Stimulated activated CD8-positive, alpha-beta memory T cell treated with anti-CD3 and anti-CD28 coated beads, Interleukin-15, amount 100 ng/mL, for 4 hours (primary cell): ENCODE measurements at places on chromosomes 5 and 9.

GRCh38 chr5:114360816-114361723 lies 800 bp upstream of the KCNN2 start:
- DNase-seq: no peak

- no peak for DNase-seq
These were observed 1401.4 kb downstream of the EFNA5 start for GRCh38 chr5:106269252-106269843.

DNA sequence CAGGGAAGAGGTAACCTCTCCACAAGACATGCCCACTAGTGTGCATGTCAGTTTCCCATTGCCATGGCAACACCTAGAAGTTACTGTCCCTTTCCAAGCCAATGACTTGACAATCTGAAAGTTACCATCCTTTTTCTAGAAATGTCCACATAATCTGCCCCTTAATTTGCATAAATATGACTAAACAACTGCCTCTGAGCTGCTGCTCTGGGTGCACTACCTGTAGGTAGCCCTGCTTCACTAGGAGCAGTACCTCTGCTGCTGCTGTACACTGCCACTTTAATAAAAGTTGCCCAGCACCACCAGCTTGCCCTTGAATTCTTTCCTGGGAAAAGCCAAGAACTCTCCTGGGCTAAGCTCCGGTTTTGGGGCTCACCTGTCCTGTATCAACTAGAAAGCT lies 392.4 kb downstream of the NTRK2 start:
- no peak for DNase-seq

- DNase-seq: no peak
These were observed 3.8 kb downstream of the PRRX2 start for GRCh38 chr9:129669141-129669718.

- no peak for DNase-seq
These were observed 115.2 kb downstream of the GCNT1 start for GRCh38 chr9:76573905-76574760.

DNA sequence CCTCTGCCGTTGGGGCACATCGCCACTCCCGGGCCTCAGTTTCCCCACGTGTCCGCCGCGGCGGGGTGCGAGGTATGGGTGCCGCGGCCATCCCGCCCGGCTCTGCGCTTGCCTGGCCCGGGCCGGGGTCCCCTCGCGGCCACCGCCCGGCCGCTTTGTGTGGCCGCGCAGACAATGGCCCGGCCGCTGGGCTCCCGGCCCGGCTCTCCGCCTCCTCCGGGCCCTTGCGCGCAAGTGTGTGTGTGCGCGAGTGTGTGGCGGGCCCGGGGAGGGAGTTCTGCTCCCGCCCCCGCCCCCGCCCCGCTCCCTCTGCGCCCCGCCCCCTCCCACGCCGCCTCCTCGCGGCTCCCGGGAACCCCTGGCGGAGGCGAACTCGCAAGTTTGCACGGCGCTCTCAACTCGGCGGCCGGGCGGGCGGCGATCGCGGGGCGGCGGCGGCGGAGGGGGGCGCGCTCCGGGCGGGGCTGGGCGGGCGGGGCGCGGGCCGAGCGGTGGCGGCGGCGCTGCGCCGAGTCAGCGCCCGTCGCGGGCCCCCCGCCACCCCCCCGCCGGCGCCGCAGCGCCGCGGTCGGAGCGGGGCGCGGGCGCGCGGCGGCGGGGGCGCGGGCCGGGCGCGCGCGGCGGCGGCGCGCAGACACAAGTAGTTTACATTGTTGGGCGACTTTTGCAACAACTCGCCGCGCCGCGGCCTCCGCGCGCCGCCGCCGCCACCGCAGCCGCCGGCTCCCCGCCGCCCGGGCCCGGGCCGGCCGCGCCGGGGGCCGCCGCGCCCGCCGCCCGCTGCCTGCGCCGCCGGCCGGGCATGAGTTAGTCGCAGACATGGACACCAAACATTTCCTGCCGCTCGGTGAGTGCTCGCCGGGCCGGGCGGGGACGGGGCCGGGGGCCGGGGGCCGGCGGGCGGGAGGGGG lies at the start of gene RXRA:
Gene RXRA (plus strand): TSS at position 643 of the 911 bp plus-strand sequence. CDS start 177 bp downstream, at position 820.
- DNase-seq: peak; percentile 61

DNA sequence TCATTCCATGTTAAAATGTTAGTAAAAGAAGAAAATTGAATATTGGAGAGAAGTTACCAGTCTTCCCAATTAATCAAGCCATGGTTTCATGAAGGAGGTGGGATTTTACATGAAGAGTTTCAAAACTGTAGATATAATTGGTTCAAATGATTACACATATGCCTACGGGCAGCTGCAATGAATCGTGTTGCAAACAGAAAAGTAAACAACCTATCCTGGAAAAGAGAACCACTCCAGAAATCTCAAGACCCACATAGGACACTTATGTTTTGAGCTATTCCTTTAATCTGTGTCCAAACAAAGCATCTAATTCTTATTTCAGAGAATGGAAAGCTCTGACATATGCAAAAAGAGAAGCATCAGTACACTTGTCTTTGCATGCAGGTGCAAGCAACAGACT lies 340.2 kb downstream of the NDUFS4 start:
- no peak for DNase-seq

- no peak for DNase-seq
These were observed 10.7 kb downstream of the CD14 start for GRCh38 chr5:140622301-140622700.

GRCh38 chr9:83065233-83065632 lies 2.3 kb upstream of the RASEF start:
- no peak for DNase-seq

- DNase-seq: no peak
These were observed 218.8 kb downstream of the TMEM167A start for GRCh38 chr5:82858151-82859025.

DNA sequence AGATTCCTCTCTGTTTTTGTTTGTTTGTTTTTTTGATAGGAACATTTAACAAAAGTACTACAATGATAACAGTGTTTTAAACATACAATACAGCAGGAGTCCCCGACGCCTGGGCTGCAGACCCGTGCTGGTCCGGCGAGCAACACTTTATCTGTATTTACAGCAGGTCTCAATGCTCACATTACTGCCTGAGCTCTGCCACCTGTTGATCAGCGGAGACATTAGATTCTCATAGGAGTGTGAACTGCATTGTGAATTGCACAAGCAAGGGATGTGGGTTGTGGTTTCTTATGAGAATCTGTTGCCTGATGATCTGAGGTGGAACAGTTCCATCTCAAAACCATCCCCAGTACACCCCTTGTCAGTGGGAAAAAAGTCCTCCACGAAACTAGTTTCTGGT lies 1068.5 kb upstream of the CDH10 start:
- DNase-seq: no peak

DNA sequence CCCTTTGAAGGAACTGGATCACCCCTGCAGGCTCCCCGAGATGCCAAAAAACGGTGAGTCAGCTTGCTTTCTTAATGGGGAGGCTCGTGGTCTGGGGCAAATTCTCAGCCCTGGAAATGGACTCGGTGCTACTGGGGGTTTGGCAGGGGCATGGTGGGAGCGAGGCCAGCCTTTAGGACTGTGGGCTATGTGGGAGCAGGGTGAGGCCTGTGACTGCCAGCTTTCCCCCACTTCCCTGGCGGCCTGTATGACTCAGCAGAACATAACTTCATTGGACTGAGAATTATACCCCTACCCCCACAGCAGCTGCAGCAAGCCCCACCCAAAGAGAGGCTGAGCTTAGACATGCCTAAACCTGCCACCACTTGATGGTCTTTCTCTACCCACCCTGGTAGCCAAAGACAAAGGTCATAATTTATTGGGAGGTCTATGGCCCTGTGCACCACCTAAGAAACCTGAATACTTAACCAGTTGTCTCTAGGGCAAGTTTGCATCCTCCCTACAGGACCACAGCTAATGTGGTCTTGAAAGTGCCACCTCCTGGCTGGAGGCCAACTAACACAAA lies 325.3 kb downstream of the TLE1 start:
- DNase-seq: no peak

DNA sequence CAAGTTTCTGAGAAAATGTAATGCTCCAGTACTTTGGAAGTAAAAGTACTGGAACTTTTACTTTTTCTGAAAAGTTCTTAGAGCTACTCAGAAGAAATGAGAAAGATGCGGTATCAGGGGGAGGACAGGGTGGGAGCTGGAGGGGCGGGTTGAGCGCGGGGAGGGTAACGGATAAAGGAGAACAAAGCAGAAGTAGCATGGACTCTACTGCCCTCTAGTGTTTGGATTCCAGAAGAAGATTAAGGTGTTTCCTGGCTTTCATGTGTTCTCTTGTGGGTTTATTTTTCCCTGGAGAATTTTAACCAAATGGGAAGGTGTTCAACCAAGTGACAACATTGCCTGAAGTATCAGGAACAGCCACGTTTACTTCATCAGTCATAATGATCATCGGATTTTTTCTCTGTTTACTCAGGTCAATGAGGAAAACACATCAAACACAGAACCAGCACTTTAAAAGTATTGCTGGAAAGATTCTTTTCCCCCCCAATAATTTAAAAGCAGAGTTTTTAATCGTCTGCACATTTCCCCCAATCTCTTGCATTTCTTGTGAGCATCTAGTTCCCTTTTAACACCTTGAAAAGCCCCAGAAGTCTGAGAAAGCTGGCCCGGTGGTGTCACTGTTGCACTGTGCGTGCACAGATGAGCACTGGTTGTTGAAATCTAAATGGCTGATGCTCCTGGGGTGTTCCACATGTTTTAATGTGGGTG lies 190.6 kb downstream of the MPDZ start:
- no peak for DNase-seq

DNA sequence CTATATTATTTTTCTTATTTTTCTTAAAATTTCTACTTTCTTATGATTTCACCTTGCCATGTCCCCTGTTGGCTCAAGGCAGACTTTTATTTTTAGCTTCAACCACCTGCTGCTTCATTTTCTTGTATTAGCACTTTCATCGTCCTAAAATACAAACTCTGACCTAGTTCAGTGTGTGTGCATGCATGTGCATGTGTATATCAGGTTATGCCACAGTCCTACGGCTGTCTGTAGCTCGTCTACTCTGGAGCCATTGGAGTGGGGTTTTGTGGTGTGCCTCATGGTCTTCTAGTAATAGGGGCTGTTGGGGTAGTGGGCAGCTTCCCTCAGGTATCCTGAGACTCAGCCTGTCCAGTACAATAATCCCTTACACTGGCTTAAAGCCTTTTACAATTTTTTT lies 13.4 kb upstream of the SPINK1 start:
- DNase-seq: no peak

DNA sequence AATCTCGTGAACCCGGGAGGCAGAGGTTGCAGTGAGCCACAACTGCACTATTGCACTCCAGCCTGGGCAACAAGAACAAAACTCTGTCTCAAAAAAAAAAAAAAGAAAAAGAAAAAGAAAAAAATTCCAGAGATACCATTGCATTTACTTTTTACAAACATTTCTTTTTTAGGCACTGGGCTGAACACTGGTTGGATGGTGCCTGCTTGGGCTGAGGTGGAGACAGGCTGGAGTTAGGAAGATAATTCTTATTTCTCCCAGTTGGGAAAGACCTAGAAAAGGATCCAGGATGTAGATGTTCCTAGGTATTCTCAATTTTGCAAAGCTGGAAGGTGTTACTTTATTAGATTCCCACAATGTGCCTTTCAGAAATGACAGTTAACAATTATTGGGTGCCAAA lies 49.9 kb upstream of the JMY start:
- no peak for DNase-seq

DNA sequence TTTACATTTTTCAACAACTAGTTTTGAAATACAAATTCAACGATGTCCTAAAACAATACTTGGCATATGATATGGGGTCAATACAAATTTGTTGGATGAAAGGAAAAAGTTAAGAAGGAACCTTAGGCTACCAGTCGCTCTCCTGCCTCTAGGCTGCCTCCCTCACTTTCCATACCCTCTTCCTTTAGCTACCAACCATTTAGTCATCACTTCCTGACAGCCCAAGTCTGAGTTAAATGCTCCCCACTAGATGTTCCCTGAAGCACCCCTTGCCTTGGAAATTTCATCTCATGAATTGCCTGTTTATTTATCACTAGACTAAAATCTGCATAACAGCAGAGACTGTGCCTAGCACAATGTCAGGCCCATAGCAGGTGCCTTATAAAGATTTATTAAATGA lies 2.7 kb upstream of the LARS1 start:
- DNase-seq: no peak

DNA sequence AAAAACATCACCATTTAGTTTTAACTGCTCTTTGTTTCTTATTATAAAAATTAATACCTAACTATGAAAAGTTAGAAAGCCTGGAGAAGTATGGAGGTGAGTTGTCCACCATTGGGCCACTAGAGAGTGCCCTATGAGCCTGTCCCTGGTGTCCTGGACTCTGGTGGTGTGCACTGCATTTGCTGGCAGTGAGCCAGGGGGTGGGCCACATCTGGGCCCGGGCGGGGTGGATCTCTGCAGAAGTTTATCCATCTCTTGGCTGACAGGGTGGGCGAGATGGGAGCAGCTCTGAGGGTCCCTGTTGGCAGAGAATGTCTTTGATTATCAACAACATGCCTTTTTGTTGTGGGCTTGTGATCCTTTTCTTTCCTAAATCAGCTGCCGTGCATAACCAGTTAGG lies 8.2 kb downstream of the TENT4A start:
- DNase-seq: no peak

- DNase-seq: no peak
These were observed 22.4 kb upstream of the TRIM36 start for GRCh38 chr5:115192098-115192497.

DNA sequence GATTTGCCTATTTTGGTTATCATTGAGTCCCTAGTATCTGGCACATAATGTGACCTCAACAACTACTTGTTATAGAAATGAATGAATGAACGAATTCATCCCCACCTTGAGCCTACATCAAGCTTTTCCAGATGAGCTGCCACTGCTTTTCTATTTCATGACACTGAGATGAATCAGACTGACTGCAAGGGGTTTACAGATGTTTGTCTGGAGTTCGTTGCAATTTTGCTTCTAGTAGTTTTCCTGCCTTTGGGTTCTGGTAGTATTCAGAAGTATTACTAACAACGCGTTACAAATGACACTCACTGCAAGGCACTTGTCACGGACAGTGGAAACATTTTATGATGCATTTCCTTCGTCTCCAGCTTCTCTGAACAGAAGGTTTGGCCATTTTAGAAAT lies 222.3 kb downstream of the CD180 start:
- no peak for DNase-seq

- no peak for DNase-seq
These were observed 183.4 kb downstream of the PAPPA start for GRCh38 chr9:116337015-116337414.

- no peak for DNase-seq
These were observed 150.0 kb upstream of the VCAN start for GRCh38 chr5:83321483-83322055.

DNA sequence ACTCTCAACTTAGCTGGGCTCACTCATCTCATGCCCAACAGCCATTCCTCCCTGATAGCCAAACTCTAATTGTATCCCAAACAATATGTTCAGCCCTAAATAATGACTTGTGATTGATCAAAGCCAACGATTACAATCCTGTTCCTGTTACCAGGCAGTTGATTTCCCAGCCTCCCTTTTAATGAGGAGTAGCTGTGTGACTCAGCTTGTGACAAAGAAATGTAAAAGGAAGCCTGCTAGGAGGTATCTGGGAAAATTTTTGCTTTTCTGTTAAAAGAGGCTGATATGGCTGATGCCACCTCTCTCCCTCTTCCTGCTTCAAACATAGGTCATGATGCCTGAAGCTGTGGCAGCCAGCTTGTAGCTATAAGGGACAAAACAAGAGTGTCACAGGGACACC lies 19.6 kb upstream of the ENC1 start:
- DNase-seq: no peak
